ENCODE measurements at places on chromosomes 1 and 21. TPM values are rescaled to one million over a fixed set of nuclear protein-coding genes. Genes with fewer than 3 reads are reported as not detected.

GRCh38 chr1:198837278-198838021, 198.6 kb downstream of the PTPRC start:
- DNase-seq: no peak

DNA sequence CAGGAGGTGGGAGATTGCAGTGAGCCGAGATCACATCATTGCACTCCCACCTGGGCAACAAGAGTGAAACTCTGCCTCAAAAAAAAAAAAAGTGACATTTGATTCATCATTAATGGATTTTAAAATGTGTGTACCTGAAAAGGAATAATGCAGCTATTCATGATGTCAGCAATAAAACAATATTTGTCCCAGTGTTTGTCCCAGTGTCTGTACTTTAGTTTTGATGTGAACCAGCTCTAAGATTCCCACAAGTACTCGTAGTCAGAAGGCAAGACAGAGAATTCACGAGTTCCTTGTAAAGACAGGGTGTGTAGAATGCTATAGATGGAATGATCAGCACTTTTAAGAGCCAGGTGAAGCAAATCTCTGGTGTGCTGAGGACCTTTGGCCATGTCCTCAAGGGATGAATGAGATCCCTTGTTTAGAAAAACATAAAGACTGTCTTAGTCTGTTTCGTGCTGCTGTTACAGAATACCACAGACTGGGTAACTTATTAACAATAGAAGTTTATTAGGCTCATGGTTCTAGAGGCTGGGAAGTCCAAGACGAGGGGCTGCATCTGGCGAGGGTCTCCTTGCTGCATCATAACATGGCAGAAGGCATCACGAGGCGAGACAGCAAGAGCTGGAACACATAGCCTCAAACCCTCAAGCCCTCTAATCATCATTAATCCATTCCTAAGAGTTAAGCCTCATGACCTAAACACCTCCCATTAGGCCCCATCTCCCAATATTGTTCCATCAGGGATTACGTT, 12.0 kb upstream of the TMPRSS2 start:
- no peak for DNase-seq

DNA sequence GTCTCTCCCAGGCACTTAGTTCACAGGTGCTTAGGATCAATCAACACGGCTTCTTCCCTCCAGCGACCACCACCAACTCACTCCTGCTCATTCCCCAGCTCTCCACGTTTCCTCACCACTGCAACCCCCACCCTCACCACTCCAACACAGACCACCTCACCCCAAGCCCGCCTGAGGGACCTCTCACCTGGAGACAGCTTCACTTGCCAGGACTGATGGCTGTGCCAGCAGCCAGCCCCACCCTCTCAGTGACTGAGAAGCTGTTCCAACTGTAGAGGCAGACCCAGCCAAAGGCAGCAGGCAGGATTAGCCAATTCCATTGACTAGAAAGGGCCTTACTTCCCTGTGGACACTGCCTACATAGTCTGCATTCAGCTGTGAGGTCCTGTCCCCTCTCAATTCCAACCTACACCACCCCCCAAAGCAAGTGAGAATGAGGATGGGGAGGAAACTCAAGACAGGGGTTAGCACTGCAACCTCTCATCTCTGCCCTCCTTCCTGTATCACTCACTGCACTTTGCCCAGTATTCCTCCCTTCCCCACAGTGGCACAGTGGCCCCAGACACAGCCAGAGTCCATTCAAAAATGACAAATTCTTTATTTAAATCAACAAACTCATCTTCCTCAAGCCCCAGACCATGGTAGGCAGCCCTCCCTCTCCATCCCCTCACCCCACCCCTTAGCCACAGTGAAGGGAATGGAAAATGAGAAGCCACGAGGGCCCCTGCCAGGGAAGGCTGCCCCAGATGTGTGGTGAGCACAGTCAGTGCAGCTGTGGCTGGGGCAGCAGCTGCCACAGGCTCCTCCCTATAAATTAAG, 7.6 kb downstream of the TAGLN2 start:
- no peak for DNase-seq

DNA sequence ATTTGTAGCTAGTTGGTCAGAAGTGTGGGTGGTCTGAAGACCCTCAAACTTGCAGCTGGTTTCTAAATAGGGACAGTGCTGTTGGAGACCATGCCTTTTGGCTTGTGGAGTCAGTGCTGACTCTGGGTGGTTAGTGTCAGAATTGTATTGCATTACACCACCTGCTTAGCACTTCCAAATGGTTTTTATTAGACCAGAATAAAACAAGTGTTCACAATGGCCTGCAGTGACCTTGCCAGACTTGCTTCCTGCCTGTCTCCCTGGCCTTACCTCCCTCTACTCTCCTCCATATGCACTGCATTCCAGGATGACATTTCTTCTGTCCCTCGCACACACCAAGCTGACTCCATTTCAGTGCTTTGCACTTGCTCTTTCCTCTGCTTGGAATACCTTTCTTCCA, 72.7 kb upstream of the CNIH3 start:
- DNase-seq: no peak

GRCh38 chr1:223067914-223068313, 75.1 kb downstream of the TLR5 start:
- DNase-seq: no peak

CD2 gene
- 0.35 TPM for total RNA-seq

ITGB3BP gene
- total RNA-seq: 27.0 TPM

VSIG8 gene
- total RNA-seq: not detected

RHBG gene
- total RNA-seq: not detected

Measured in activated B cell treated with CpG ODN at 0.5 μM for 24 hours (primary cell).